Small intestine (tissue), 16 donors: ENCODE measurements at places on chromosomes 6 and 20. TPM values are rescaled to one million over a fixed set of nuclear protein-coding genes. Genes with fewer than 3 reads are reported as not detected.

DNA sequence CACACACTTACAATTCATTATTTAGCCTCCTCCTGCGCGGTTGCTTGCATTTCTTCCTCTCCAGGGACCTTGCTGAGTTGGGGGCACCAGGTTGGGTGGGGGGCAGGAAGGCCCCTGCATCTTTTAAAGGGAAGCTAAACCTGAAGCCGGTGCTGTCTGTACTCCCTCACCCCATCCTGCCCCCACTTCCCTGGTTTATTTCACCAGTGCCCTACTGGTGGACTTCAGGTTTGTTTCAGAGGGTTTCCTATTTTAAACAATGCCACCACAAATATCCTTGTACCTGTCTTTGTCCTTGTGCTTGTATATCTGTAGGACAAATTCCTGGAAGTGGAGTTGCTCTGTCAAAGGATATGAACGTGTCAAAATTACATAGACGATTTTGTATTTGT, 21.0 kb downstream of the PTK7 start:
- no peak for DNase-seq

DNA sequence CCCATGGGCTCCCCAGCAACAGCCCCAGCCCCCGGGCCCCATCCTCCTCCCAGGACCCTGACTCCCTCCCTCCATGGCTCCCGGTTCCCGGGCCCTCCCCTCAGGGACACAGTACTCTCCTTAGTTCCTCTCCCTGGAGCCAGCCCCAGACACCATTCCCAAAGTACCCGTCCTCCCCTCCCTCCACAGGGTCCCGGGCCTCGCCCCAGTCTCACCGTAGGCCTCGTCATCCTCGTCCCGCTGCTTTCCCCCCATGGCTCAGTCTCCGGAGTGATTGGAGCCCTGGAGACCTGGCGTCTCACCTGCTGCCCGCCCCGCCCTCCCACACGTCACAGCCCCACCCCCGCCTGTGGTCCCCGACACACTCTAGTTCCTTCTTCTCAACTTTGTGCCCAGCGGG, at the start of gene SLC44A4:
TSS of gene SLC44A4 (minus strand) at position 272 of the 400 bp plus-strand sequence. CDS start at position 255, 17 bp downstream.
- peak; percentile 81 for DNase-seq

DNA sequence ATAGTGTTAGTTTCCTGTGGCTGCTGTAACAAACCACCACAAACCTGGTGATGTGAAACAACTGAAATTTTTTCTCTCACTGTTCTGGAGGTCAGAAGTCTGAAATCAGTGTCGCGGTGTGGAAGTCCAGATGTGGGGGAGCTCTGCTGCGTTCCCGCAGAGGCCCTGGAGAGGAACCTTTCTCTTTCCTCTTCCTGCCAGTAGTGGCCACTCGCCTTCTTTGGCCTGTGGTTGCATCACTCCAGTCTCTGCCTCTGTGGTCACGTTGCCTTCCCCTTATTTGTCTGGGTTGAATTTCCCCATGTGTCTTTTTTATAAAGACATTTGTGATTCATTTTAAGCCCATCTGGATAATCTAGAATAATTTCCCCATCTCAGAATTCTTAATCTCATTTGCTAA, 295.5 kb upstream of the FLRT3 start:
- DNase-seq = no peak

CDSN gene
- polyA plus RNA-seq = not detected

CCDC170 gene
- 2.7 TPM for polyA plus RNA-seq
